ENCODE measurements at places on chromosomes 5 and 9.

DNA sequence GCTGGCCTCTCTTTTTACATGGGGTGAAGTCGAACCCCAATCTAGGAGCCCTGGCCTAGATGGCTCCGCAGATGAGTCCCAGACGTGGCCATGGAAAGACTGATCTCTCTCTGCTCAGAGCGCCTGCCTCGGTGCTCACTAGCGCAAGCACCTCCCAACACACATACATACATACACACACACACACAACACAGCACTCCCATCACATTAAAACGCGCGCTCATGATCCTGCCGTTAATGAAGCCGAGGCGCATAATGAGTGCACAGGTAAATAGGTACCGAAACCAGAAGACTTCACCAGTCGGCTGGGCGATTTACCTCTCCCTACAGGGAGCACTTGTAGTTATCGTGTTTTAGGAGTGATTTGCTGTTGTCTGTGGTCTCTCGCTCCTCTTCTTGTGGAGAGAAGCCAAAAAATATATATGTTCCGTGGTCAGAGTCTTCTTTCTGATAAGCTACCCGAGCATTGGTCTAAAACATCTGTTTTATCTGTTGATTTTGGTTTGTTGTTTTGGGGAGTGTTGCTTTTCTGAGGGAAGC lies 207.7 kb downstream of the MEF2C start:
- no peak for DNase-seq

DNA sequence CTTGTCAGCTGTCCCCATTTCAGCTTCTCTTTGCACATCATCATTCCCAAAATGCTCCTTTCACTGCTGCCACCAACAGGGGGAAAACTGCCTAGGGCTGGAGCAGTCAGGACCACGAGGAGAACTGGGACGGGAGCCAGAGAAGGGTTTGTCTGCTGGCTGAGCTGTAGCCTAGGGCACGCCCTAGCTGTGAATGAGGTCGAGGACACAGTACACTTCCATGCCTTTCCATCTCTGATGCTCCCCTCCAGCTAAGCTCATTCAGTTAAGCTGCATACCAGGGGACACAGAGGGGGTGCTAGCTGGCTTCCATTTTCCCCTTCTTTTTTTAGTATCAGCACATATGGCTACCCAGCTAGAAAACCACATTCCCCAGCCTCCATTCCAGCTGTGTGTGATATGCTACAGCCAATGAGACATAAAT lies 64.7 kb downstream of the STK10 start:
- DNase-seq, result no peak

- no peak for DNase-seq
Observed at GRCh38 chr5:174275959-174276358, 230.5 kb downstream of the NSG2 start.

- DNase-seq, result no peak
Observed at GRCh38 chr5:180423598-180423997, 70.5 kb upstream of the GFPT2 start.

DNA sequence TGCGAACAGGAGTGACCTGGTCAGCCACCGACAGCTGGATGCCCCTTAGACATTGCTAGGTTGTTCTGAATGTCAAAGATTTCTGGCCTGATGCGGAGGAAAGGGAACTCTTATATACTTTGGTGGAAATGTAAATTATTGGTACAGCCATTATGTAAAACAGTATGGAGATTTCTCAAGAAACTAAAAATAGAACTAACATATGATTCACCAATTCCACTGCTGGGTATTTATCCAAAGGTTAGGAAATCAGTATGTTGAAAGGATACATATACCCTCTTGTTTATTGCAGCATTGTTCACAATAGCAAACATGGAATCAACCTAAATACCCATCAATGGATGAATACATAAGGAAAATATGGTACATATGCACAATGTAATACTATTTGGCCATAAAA lies 31.8 kb downstream of the DMRT3 start:
- DNase-seq, result no peak

GRCh38 chr9:125997196-125997823 lies 250.1 kb downstream of the PBX3 start:
- DNase-seq, result no peak

DNA sequence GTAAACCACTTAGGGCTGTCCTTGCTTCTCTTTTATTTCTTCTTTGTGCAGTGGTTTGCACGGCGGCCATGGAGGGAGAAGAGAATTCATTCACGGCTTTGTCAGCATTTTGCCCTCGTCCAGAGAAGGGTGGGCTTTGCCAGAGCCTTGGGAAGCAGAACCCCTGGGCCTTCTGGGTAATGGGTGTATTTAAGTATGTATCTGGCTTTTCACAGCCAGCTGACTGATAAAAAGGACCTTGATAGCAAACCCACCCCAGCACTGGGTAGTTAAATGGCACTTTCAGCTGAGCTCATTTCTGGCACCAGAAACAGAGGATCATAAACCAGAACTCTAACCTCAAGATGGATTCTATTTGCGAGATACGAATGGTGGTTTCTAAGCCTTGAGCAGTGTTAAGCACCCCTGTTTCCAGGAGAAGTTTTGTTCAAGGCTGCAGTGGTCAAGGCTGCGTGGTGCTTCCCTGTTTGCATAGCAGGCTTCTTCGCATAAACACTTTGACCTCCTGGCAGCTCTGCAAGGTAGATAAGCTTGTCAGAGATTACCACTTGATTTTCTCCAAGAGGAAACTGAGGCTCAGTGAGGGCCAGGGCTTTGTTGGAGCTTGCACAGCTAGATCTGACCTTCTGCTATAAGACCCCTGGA lies 441.6 kb upstream of the KLF4 start:
- DNase-seq, result no peak

DNA sequence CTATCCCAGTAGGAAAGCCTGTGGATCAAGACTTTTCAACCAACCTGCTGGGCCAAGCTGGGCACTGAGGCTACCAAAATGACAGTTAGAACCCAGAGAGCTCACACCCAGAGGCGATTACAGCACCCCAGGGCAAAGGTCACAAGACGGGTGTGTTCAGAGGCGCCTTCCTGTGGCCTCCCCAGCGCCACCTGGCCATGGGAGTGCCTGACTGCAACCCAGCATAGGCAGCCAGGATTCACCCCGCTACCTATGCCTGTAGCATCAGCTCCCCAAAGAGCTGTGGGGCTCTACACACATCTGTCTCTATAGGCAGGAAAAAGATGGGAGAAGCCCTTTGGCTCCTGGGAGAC lies 33.5 kb downstream of the PDGFRB start:
- no peak for DNase-seq

GRCh38 chr5:95779611-95780010 lies 42.9 kb downstream of the GLRX start:
- DNase-seq, result no peak

DNA sequence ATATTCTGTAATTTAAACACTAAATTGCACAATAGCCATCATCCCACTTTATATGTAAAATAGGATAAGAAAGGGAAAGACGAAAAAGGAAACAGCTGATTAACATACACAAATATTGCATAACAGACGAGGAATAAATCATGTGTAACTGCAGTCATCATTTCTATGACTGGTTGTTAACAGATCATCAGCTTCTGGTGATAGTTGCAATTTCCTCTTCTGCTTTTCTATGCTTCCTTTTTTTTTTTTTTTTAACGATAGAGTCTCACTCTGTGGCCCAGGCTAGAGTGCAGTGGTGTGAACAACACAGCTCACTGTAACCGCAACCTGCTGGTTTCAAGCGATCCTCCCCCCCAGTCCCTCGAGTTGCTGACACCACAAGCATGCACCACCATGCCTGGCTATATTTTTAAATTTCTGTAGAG lies 22.5 kb upstream of the JAKMIP2 start:
- no peak for DNase-seq

GRCh38 chr9:132461281-132461896 lies 51.4 kb downstream of the CFAP77 start:
- DNase-seq, result no peak

DNA sequence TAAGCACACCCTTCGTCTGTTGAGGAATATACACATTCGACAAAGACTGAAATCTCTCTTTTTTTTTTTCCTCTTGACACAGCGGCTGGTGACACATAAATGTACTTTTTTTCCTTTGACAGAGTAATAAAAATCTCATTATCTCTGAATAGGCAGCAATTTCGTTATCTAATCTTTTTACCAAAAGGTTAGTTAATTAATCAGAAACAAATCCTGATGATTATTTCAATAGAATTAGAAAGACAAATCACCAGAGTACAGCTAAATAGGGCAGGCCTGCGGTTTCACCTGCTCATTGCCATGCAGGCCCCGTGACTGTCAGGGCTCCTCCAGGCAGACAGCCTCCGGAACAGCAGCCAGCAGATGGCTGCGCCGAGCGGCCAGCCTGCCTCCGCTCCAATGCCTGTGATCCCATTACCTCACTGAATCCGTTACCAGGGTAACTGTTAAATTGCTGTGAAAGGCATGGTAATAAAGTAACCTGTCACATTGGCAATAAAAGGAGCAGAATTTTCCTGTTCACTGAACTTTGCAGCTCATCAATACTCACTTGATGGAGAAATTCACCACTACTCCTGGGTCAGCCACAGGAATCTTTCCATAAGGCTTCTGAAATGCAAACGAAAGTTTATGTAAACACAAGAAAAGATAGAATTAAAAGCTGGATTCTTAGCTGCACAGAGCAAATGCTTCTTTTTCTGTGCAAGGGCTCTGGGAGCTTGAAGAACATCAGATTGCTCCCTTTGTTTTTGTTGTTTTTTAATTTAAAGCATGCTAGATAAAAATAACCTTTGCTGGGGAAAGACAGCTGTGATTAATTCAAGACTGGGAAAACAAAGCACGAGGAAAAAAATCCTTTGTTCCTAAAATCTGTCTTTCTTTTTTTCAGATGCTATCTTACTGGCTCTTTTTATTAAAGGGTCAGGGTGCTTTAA lies 666.4 kb upstream of the ZNF608 start:
- peak; percentile 76 for DNase-seq

- DNase-seq, result no peak
Observed at GRCh38 chr9:134049772-134050588, 17.8 kb downstream of the BRD3 start.

GRCh38 chr5:113182658-113183344 lies 206.2 kb downstream of the DCP2 start:
- no peak for DNase-seq

DNA sequence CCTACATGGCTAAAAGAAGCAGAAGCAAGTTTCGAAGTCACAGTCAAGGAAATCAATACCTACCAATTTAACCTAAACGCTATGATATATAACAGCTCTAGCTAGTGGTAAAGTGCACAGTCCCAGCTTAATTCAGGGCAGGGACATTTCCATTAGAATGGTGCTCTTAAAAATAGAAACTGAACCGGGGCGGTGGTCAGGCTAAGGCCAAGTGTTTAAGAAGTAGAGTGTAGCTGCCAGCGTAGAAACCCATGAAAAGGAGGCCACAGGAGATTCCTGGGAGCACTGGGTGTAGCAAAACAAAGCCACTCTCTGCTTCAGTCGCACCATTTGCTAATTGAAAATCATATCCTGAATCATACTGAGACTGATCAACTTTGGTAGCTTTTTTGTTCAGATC lies 28.8 kb downstream of the PPIC start:
- DNase-seq, result no peak

- DNase-seq, result no peak
Observed at GRCh38 chr5:14167211-14167845, 24.2 kb downstream of the TRIO start.

DNA sequence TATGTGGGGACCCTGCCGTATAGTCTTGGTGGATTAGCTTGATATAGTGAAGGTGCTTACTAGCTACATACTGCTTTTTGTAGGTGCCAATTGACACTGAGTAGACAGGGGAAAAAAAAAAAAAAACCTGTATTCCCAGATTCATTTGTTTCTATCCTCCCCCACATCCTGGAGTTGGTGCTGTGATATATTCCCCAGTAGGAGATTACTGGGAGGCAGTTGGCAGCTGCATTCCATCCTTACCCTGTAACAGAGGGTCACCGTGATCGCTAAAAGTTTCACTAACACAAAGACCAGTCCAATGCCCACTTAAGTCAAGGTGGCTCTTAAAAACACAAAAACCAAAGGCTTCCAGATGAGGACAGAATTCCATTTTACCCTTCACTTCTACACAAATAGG lies 27.4 kb upstream of the TOMM5 start:
- no peak for DNase-seq

GRCh38 chr9:93093127-93093876 lies 2.7 kb upstream of the CARD19 start:
- DNase-seq, result no peak

DNA sequence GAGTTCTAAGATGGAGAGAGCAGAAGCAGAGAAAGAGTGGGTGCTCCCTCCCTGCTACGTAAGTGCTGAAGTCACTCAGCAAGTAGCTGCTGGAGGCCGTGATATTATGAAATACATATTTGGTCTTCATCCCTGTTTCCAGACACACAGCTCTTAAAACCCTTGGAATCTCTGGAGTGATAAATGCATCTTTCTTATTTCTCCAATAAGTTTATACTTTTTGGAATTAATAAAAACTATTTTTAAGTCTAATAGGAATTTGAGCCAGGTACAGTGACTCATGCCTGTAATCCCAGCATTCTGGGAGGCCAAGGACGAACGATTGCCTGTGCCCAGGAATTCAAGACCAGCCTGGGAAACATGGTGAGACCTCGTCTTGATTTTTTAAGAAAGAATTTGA lies 60.6 kb downstream of the AUH start:
- no peak for DNase-seq

GRCh38 chr9:33157960-33158842 lies 8.9 kb downstream of the B4GALT1 start:
- DNase-seq, result no peak

Data from AG04449 (cell line).